ENCODE measurements at places on chromosomes 4 and X.

GRCh38 chrX:12488220-12488619, 303.0 kb upstream of the PRPS2 start:
- DNase-seq = peak; percentile 4

GRCh38 chr4:125314676-125315575, at the start of gene FAT4:
TSS of gene FAT4 (plus strand) at chr4:125314955. CDS start at chr4:125316412, 1,457 bp downstream.
- peak; percentile 99 for DNase-seq

GRCh38 chrX:38500141-38500540, 61.2 kb upstream of the TSPAN7 start:
- DNase-seq = no peak

GRCh38 chr4:5338531-5338930, 287.3 kb downstream of the STK32B start:
- peak; percentile 60 for DNase-seq
